ENCODE measurements at places on chromosomes 11 and 22.

DNA sequence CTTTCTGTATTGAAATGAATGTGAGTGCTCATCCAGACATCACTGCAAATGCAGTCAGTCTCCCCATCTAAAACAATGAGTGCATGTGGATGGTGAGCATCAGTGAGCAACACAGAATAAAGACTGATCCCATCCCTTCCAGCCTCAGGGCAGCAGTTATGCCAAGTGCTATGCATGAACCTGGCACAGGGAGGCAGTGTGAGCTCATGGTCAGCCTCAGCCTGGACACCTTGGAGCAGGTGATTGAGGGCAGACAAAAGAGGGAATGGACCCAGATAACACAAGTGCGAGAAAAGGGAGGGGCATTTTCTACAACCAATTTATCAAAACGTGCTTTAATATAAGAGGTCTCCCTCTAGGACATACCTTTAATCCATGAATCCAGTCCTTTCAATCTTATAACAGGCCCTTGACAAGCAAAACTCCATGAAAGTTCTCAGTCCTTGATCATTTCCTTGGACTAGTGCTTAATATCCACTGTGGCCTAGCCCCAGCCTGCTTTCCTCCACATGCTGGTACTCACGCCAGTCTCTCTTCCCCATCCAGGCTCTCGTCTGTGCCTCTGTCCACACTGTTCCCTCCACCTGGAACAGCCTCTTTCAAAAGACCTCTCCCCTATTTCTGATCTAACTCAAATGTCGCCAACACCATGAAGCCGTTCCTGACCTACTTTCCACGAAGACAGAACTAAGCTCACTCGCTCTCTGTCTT, 50.5 kb upstream of the LRRC55 start:
- DNase-seq = no peak

DNA sequence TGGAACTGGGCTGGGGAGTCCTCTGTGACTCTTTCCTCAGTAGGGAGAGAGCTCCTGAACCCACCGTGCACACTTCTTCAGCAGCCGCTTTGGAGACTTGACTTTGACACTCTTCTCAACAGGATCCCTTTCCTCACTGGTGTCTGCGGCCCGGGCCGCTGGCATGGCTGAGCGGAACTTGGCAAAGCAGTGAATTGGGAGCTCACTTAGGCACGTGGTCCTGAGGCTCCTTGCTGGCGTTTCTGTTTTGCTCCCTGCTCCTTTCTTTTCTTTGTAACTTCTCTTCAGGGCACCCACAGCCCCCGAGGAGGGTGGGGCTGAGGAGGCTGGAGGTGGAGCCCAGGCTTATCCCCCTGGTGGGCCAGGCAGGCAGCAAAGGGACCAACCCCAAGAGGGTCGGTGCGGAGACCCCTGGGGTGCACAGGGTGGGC, 8.4 kb upstream of the KCNQ1OT1 start:
- DNase-seq = no peak

- DNase-seq = no peak
Measured at GRCh38 chr22:37999640-38000272, 15.4 kb upstream of the SOX10 start.

- DNase-seq = no peak
Measured at GRCh38 chr11:70807195-70807543, 408.8 kb downstream of the CTTN start.

- DNase-seq = no peak
Measured at GRCh38 chr22:26714971-26715370, 57.6 kb downstream of the MIAT start.

GRCh38 chr11:112631333-112631732, 329.9 kb upstream of the NCAM1 start:
- no peak for DNase-seq

DNA sequence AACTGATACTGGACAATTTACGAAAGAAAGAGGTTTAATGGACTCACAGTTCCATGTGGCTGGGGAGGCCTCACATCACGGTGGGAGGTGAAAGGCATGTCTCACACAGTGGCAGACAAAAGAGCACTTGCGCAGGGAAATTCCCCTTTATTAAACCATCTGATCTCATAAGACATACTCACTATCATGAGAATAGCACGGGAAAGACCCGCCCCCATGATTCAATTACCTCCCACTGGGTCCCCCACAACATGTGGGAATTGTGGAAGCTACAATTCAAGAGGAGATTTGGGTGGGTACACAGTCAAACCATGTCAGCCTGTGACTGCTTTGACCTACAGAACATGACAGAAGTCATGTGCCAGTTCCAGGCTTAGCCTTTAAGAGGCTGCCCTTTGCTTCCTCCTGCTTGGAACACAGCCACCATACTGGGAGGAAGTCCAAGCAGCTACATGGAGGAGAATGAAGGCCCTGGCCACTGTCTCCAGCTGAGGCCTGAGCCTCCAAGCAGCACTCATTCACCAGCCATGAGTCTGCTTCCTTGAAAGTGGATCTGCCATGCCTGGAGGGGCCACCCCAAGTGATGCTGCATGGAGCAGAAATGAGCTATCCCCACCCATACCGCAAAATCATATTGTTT, 10.9 kb upstream of the GAL start:
- DNase-seq = no peak

DNA sequence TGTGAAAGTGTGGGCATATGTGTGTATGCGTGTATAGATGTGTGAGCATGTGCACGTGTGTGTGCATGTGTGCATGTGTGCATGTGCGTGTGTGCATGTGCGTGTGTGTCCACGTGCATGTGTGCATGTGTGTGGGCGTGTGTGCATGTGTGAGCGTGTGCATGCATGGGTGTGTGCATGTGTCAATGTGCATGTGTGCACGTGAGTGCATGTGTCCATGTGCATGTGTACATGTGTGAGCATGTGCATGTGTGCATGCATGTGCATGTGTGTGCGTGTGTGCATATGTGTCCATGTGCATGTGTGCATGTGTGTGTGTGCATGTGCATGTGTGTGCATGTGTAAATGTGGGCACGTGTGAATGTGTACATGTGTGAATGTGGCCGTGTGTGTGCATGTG, 95.3 kb downstream of the ST3GAL4 start:
- DNase-seq = no peak

- no peak for DNase-seq
Measured at GRCh38 chr11:58513747-58514367, 6.0 kb upstream of the OR5B21 start.

DNA sequence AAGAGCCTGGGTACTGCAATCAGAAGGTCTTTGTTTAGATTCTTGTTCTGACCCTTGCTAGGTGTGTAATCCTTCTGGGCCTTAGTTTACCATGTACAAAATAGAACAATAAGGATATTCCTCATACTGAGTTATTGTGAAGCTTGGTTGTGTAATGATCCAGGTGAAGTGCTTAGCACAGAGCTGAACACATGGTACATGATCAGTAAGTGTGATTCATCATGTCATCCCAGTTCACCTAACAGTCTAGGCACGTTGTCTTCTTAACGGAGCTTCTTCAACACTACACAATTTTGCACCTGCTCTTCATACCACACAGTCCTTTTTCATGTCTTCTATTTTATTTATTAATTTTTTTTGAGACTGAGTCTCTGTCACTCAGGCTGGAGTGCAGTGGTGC, 234.3 kb upstream of the TENM4 start:
- DNase-seq = no peak

- DNase-seq = no peak
Measured at GRCh38 chr11:78417175-78417887, at the start of gene GAB2. GAB2 (minus strand) TSS chr11:78417820; CDS start chr11:78417720, 100 bp downstream.

DNA sequence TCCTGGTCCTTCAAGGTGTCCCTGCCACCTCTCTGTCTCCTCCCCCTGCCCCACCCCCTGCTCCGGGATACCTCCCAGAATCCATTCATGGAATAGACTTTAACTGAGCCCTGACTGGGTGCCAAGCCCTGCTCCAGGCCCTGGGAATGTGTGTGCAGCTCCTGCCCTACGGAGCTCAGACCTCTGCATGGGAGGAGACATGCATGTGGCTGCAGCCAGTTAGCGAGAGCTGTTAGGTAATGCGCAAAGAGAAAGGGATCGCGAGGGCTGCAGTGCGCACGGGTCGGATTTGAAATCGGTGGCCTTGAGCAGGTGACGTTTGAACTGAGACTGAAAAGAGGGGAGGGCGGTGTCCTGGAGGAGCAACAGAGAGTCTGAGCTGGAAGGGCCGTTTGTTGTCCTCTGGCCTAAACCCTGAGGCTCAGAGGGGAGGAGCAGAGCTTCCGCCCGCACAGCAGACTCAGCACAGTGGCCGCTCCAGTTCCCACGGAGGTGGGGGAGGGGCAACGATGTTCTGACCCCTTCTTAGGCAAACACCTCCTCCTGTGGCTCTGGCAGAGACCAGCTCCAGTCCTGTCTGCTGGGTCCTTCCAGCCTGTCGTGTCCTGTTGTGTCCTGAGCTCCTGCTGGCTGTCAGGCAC, 19.8 kb upstream of the LRRC10B start:
- no peak for DNase-seq

DNA sequence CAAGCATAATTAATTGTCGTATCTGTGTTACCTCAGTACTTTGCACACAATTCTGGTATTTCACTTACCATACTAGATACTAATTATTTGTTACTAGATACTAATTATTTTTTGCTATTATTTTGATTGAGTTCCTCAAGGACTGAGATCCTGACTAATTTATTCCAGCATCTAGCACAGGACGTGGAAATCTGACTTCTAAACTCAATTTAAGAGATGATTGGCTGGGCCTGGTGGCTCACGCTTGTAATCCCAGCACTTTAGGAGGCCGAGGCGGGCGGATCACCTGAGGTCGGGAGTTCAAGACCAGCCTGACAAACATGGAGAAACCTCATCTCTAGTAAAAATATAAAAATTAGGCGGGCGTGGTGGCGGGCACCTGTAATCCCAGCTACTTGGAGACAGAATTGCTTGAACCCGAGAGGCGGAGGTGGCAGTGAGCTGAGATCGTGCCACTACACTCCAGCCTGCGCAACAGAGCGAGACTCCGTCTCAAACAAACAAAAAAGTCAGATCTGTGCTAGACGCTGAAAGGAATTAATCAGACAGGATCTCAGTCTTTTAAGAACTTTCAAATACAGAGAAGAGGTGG, 527 bp upstream of the MRPL48 start:
- DNase-seq = peak; percentile 32

- DNase-seq = no peak
Measured at GRCh38 chr11:116857936-116858335, 20.5 kb upstream of the APOA1 start.

GRCh38 chr11:3169255-3170043, 4.3 kb upstream of the OSBPL5 start:
- DNase-seq = peak; percentile 51

GRCh38 chr11:19676475-19677380, 35.9 kb upstream of the NAV2 start:
- DNase-seq = no peak

GRCh38 chr22:18078329-18079041, 695 bp downstream of the PEX26 start:
- DNase-seq = peak; percentile 69

DNA sequence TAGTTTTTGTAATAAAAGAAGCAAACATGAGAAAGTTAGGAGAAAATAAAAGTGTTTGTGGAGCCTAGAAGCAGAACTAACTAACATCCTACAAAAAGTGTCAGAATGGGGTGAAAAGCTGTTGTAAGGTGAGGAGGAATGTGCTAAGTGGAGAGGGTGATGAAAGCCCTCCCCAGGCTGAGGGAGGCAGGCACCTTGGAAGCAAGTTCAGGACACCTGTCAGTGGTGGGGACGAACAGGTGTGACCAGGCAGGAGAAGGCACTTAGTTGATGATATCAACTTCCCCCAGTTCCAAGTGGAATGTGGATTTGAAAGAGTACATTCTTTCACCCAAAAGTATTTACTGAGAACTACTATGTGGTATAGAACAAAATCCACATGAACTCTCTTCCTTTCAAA, 18.7 kb upstream of the BMAL1 start:
- no peak for DNase-seq

DNA sequence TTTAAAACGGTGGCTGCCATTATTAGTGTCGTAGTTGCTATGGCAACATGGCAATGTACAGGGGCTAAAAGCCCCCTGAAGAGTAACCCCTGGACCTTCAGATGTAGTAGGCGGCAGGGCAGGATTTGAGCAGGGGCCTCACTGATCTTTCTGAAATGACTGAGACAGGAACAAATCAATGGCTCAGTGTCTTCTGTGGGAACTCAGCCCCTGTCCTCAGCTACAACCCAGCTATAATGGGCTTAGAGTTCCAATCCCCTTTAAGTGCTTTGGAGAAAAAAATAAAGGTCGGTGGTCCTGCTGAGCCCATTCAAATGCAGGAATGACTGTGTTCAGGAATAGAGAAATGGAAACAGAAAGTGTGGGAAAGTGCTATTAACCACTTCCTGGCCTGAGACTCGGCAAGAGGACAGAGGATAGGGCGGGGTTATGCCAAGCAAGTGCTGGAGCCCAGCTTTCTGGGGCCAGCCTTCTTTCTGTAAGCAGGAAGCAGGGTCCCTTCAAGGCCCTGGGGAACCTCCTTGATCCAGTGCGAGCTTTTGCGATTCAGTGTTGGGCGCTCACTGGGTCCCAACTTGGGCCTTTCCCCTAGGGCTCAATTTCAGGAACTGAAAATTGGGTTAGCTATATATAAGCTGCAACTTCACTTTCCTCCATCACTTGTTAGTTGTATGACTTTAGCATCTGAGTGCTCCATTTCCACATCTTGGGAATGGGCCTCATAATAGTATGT, 6.1 kb upstream of the CD82 start:
- no peak for DNase-seq

- DNase-seq = no peak
Measured at GRCh38 chr22:27782088-27782487, 19.5 kb downstream of the MN1 start.

DNA sequence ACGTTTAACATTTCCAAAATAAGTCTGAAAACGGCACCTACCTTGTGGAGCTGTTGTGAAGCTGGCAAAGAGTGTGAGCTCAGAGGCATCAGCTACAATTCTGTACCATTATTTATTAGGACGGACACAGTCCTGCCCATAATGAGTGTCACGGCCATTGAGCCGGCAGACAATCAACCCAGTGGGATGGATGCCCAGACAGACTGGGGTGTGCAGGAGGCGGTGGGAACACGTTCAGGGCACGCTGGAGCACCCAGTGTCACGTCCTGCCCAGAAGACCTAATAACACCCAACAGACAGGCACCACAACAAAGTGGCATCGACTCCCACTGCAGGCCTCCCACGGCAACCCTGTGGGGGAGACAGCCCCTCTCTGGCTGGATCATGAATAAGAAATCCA, 34.5 kb downstream of the TPST2 start:
- no peak for DNase-seq

Data from activated T-cell treated with anti-CD3 and anti-CD28 coated beads, Interleukin-2, amount 50 U/mL, for 48 hours (primary cell).